ENCODE measurements at places on chromosomes 16 and 17.

DNA sequence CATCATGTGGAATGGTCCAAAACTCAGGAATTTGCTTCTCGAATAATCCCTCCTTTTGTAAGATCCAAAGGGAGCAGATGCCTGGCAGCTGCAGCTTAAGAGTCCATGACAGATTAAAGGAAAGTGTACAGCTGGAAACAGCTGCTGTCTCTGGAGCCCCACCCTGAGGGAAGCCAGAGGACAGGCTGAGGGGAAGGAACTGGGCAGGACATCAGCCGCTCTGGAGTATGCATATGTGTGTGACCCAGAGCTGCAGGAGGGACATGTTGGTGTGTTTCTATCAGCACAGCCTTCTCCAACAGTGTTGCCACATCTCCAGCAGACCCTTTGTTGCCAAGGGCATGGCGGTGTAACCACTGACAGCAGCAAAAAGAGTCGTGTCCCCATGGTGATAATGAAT lies 46.2 kb downstream of the CYB561 start:
- DNase-seq, result no peak

DNA sequence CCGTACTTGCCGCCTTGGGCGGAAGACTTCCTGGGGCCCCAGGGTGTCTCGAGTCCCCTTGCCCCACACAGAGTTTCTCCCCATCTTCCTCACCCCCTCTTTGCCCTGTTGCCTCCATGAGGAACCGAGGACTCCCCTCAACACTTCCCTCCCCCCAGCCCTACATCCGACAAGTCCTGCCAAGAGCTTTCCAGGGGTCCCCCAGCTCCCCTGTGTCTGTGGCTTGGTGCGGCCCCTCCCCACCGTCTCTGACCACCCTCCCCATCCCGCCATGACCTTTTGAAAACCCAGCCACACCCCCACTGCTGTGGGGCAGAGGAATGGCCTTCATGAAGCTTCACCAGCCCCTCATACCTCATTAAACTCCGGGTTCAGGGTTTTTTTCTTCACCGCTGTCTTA lies 11.4 kb downstream of the SCGB1C2 start:
- DNase-seq, result no peak

DNA sequence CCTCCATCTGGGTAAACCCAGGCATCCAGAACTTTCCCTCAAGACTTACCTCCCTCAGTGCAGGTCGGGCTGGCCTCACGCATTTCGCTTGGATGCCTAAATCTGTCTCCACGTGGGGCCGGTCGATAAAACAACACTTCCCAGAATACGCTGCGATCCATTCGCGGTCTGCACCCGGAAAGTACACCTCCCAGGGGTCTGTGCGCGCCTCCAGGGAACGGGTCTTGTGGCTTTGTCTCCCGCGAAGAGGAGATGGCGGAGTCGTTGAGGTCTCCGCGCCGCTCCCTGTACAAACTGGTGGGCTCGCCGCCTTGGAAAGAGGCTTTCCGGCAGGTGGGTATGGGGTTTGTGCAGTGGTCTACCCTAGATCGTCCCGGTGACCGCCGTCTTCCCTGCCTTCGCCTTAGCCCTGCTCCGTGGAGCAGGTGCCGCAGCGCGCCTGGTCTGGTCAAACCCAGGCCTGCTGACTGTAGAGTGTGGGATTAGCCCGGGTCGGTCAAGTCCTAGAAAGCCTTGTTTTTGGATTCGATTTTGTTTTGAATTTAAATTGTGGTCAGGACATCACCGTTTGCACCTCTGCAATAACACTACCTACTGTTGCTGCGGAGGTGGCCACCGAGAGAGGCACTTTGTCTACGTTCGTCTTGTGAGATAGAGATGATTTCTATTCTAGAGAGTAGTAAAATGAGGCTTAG lies at the start of gene RPAIN:
TSS of gene RPAIN (plus strand) at position 224 of the 695 bp plus-strand sequence. CDS start at position 253, 29 bp downstream.
- DNase-seq, result peak; percentile 78

DNA sequence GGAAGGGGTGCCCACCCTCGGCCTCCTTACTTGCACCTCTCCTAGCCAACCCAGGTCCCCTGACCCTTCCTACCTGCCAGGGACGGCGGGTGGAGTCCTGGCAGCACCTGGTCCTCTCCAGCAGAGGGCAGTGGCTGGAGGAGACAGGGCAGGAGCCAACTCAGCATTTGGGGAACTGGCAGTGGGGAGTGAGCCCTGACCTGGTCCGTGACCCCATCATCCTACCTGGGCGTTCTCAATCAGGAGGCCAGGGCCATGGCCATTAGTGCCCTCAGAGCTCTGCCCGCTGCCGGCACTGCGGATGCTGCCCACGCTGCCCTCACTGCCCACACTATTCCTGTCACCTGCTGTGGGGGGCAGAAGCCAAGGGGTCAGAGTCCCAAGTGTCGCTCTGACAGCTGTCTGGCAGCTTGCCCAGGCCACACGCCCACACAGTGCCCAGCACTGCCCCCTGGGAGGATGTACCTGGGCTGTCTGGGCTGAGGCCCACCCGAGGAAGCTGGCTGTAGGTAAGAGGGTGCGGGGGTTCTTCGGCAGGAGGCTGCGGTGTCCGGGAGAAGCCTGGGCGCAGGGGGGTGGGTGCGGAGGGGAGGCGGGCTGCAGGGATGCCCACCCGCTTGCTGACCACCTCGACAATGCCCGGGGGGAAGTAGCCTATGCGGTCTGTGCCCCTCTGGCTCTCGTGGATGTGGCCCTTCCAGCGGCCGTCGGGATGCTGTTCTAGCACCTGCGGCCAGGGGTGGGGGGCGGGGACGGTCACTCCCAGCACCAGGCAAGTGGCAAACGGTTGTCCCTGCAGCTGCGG lies 10.8 kb downstream of the CASKIN2 start:
- DNase-seq, result peak; percentile 26

DNA sequence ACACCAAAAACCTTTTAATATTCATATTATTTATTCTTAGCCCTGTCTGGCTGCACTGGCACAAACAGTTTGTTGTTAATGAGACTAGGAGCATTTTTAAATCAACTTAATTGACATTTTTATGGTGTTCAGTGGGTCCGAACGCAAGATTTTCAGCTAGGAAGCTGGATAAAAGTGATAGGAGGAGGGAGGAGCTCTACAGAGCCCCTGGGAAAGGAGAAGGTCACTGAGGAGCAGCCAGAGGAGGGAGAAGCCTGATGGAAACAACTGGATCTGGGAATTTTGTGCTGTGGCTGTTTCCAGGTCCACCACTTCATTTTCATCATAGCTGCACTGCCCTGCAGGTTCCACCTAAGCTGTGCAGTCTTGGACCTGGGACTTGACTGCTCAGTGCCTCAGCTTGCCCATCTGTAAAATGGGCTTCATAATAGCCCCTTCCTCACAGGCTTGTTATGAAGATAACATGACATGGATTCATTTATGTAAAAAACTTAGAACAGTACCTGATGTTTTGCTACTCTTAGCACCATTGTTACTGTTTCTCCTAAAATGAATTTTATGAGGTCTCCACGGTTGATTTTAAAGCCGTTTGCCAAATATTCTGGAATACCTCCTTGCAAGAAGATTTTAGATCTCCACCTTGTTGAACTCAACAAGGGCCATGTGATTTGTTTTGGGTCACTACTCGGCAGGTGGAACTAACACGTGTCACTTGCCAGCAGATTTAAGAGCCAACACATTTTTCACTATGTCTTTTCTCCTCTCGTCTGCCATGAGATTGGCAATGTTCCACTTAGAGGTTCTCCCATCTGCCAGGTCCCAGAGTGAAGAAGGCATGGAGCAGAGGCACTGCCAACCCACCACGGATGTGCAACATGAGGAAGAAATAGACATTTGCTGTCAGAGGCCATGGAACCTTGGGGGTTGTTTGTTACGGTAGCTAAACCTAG lies 18.7 kb upstream of the GRIN2A start:
- no peak for DNase-seq

- DNase-seq, result peak; percentile 22
Observed at GRCh38 chr17:35849469-35850348, 19.0 kb downstream of the HEATR9 start.

GRCh38 chr16:81994485-81994884 lies 16.8 kb downstream of the SDR42E1 start:
- no peak for DNase-seq

DNA sequence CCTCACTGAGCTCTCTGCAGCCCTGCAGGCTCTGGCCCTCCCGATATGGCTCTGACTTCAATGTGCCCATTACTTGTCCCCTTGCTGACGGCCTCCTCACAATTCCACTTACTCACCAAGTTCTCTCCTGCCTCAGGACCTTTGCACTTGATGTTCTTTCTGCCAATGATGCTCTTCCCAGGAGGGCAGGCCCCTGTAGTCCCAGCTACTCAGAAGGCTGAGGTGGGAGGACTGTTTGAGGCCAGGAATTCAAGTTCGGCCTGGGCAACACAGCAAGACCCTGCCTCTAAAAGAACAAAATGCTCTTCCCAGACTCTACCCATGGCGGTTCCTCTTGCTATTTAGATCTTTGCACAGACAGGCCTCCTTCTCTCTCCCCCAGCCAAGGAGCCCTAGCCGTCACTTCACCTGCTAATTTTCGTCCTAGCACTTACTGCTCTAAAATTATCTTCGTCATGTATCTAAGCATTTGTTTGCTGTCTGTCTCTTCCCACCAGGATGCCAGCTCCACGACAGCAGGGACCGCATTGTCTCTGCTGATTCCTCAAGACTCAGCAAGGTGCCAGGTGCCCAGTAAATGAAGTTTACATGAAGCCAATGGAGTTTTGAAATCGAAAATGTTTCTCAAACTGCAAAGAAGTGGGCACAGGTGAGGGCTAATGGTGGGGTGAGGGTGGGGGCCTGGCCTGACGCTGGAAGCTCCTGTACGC lies 626 bp upstream of the RAI1 start:
- DNase-seq, result no peak

DNA sequence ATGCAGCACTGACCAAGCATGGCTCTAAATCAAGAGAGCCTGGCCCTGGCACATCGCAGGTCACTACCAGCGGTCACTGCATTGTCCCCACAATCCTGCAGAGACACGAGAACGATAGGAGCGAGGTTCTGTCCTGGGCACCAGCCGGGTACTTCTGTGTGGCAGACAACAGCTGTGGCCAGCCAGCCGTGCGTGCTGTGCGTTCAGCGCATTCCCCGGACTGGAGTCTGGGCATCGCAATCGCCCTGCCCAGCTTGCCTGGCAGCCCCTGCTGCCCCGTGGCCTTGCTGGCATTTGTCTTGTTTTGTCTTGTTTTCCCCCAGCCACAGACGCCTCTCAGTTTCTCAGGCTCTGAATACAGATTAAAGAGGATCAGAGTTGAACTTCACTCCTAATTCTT lies 33.9 kb downstream of the COTL1 start:
- no peak for DNase-seq

- no peak for DNase-seq
Observed at GRCh38 chr16:74438492-74438979, 17.3 kb upstream of the CLEC18B start.

DNA sequence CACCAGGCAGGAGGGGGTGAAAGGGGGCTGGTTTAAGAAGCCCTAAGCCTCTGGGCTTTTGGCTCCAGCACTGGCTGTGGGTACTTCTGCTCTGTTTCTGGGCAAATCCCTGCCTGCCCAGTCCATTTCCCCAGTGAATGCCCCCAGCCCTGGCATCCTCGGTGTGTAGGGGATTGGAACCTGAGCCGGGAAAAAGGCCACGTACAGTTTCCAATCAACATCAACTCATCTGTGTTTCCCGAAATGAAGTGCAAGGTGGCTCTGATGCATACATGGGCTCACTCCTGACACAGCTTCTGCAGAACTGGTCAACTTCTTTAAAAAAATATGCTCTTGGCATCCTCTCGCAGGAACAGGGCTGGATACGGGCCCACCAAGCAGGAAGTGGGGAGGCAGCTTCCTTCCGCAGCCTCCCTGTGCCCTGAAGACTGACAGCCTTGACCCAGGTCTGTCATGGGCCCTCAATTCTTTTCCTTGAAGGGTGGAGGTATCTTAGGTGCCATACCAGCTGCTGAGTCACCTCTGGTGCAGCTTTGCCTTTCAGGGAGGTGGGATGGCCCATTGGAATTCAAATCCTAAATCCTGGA lies 73.3 kb downstream of the N4BP1 start:
- no peak for DNase-seq

GRCh38 chr16:72937916-72938794 lies 109.8 kb downstream of the ZFHX3 start:
- no peak for DNase-seq

DNA sequence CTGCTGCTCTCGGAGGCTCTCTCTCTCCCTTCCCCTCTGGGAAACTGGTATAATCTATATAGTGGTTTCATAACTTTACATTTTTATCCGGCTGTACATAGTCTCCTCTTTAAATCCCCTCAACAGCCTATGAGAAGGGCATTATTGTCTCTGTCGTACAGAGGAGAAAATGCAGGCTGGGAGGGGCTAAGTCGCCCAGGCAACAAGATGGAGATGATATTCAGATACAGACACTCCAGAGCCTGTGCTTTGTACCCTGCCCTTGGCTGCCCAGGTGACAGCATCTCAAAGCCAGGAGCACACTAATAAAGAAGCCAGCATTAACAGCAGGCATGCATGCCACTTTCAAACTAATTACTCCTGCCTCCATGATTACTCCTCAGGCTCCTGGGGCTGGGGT lies 4.7 kb upstream of the EIF1 start:
- no peak for DNase-seq

DNA sequence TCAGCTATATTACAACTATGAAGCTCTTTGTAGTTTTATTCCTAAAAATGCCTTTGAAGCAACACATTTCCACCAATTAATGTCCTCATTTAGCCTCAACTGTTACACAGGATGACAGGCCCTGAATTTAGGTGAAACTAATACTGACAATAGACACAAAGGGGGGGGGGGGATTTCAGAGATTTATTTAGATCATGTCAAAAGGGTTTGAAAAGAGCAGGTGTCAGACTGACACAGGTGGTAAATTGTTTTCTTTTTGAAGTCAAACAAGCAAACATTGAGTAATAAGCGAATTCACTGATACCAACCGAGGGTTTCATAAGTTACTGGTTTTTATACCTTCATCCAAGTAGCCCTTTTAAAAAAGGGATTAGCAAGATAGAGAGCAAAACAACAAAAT lies 40.8 kb downstream of the KANSL1 start:
- DNase-seq, result no peak

DNA sequence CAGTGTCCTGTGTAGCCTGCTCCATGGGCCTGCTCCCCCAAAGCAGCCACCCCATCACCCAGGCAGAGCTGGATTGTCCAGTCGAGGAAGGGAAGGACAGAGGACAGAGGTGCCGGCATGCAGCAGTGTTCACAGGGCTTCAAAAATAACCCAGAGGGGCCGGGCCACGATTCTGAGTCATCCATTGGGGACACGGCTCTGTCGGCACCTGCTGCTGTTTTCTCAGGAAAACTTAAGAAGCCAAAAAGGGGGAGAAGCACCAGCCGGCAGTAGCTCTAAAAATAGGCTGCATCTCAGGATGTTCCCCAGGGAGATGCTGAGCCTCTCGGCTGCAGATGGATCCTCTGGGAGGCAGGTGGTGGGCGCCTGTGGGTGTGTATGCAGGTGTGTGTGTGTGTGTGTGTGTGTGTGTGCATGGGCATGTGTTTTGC lies 1.6 kb downstream of the CA7 start:
- no peak for DNase-seq

DNA sequence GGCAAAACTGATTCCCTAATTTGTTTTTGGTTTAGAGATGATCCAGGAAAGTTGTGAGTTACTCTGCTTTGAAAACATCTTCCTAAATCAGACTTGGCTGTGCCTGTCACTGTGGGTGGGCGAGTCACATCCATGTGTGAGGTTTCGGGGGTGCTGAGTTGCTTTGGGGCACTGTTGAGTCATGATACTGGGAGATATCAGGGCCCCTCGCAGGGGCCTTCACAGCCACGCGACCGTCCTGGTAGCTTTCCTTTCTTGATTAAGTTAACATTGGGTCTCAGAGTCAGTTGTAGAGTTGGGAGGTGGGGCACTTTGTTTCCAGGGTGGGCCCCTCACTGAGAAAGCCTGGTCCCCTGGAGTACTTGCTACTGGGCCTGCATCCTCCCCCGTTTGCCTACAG lies 58.3 kb upstream of the LGALS9 start:
- peak; percentile 59 for DNase-seq

Data from stimulated activated CD4-positive, alpha-beta T cell treated with anti-CD3 and anti-CD28 coated beads, Interleukin-4, amount 100 ng/mL, for 48 hours (primary cell).